ENCODE measurements at places on chromosomes 1 and 21.
A peak's percentile ranks its signal among the peaks of the same experiment; 100 is the strongest.

DNA sequence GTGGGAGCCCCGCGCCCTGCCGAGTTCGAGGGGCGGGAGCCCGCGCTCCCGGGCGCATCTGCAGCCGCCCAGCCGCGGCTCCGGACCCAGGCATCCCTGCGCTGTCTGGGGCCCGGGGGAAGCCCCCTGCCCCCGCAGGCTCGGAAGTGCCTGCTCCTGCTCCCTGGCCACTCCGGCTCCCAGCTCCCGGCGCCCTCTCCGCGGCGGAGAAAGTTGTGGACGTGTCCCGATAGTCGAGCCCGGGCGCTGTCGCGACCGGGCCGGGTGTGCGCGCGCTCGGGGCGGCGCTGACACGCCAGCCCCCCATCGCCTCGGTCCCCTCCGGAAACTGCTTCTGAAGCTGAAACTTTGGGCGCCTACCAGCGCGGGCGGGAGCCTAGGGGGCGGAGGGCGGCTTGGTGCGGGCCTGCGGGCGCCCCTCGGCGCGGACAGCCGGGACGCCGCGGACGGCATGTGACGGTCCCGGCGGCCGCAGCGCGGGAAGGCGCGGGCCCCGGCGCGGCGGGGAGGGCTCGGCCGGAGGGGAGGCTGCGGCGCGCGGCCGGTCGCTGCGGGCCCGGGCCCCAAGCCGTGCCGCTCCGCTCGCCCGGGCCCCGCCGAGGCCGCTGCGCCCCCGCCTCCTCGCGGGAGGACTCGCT lies 515 bp downstream of the MAN1C1 start:
- DNase-seq: peak; percentile 42

GRCh38 chr1:204084247-204084772 lies 11.4 kb downstream of the SOX13 start:
- no peak for DNase-seq

GRCh38 chr1:174407665-174408064 lies 40.1 kb upstream of the GPR52 start:
- DNase-seq: no peak

- DNase-seq: no peak
These were observed 55.2 kb downstream of the ATP1B1 start for GRCh38 chr1:169161496-169162194.

GRCh38 chr1:208177656-208178055 lies 66.5 kb downstream of the PLXNA2 start:
- no peak for DNase-seq

DNA sequence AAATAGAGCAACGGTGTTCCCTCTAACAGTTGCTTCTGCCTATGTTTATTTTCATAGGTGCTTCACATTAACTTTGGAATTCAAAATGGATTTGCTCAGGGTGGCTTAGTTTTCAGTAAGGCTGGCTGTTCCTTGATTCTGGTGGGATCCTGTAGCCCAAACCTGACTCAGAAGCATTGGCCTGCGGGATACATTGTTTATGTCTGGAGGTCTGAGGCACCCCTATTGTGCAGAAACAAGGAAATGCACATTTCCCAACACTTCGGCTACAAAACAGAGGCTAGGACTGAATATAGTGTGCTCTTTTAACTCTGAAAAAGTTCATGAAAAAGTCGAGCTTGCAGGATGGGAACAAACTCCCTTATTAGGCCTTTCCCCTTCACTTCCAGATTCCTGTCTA lies 133.8 kb upstream of the F3 start:
- no peak for DNase-seq

DNA sequence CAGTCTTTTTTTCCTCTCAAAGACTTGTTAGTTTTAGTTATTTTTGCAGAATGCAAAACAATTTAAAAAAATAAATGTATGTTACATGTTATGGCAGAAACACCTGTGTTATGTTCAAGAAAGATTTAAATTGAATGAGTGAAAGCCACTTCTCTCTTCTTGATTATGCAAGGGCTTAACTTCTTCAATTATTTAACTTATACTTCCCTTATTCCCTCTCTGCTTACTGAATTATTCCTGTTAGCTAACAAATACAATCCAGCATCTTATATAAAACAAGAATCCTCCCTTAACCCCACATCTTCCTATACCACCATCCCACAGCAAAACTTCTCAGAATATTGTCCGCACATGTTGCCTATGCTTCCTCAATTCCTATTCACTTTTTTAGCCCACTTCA lies 10.7 kb upstream of the FCER1A start:
- no peak for DNase-seq

GRCh38 chr1:8416881-8417280 lies 99.0 kb downstream of the SLC45A1 start:
- no peak for DNase-seq

- DNase-seq: no peak
These were observed 54.0 kb downstream of the ZNF281 start for GRCh38 chr1:200355801-200356200.

- DNase-seq: no peak
These were observed 6.6 kb downstream of the EPHB2 start for GRCh38 chr1:22717037-22717760.

DNA sequence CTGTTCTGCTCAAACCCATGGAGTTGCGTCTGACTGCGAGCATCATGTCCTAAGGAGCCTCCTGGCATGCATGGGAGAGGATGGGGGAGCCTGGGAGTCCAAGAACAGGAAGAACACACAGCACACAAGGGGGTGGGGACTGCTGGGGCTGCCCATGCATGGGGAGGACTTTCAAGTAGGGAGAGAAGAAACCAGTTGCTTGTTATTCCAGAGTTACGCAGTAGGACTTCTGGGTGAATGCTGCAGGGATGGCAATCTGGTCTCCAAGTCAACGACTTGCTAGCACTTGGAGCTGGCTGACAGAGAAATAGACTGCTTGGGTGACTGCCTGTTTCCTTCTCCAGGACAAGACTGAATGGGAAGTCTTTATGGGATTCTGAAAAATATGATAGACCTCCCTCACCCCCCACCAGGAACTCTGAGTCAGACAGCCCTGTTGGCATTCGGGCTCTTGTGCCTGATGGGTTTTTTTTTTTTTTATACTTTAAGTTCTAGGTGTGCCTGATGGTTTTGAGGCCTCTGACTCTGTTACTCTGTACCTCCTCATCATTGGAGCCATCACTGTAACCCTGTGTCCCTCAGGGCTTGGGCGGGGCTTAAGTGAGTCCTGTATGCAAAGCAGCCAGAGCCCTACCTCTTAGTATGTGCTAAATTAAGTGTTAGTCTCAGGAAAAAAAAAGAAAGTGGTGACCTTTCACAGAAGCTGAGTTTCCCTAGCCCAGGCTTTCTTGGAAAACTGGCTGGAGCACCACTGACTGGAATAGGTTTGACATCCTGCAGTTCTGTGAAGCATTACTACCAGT lies 30.3 kb downstream of the MAP3K21 start:
- DNase-seq: no peak

DNA sequence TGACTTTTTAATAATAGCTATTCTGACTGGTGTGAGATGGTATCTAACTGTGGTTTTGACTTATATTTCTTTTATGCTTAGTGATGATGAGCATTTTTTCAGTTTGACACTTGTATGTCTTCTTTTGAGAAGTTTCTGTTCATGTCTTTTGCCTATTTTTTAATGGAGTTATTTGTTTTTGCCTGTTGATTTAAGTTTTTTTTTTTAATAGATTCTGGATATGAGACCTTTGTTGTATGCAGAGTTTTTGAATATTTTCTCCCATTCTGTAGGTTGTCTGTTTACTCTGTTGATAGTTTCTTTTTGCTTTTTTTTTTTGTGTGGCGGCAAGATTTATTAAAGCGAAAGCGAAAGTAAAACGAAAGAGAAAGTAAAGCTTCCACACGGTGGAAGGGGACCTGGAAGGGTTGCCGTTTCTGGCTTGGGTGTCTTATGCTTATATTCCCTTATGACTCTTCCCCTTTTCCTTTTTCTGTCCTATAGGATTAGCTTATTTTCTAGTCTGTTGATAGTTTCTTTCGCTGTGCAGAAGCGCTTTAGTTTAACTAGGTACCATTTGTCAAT lies 67.6 kb downstream of the TBX19 start:
- no peak for DNase-seq

DNA sequence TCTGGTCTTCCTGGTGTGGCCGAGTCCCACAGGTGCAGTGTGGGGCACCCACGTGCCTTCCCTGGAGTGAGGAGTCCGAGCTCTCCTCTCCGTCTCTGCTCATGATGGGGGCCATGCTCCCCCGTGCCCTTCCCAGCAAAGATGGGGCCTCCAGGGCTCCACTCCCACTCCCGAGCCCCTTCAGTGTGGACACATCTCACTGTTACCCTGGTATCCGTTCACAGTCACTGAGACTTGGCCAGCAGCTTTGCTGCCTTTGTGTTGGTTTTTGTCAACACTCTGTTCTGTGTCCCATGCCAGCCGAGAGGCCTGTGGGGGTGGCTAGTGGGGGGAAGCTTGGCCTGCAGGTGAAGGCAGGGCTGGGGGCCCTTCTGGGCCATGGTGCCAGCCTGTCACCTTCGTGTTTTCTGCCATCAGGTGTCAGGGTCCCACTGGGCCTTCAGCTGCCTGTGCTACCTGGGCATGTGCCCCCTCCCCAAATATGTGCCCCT lies 46.9 kb upstream of the POFUT2 start:
- no peak for DNase-seq

DNA sequence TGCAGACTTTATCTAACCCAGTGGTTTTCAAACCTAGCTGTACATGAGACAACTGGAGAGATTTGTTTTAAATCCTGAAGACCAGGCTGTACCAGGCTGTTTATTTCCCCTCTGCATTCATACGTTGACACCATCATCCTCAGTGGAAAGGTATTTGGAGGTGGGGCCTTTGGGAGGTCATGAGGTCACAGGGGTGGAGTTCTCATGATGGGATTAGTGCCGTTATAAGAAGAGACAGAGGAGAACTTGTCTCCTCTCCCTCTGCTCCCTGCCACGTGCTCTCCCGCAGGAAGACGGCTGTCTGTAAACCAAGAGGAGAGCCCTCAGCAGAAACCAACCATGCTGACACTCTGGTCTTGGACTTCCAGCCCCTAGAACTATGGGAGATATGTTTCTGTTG lies 165.4 kb downstream of the ADSS2 start:
- no peak for DNase-seq

DNA sequence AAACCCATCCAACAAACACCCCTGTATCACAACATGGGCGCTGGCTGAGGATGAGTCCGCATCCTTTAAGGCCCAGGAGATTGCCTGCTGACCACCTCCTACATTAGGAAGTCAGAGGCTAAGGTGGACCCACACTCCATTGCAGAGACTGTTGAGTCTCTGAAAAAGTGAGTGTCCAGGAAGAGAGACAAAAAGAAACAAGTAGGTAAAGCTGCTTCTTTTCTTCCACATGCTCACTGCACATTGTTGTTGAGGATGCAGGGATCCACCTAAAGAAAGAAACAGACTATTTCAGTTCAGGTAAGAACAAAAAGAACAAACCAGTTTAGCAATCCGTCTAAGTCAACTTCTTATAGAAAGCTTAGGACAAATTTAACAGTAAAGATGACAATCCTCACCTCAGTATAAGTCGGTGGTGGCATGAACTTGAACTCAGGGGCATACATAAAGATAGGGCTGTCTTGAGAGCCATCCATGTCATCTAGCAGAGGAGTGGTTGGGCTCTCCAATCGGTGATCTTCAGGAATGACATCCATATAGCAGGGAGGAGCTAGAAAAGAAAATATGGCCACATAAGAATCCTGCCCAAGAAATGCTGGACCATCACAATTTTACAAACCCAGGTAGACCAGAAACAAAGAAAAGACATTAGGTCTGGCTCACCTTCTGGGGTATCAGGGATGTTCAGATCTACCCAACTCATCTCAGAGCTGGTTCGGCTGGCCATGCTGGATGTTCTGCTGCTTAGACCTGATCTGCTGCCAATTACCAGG lies 2.6 kb downstream of the TXNIP start:
- peak; percentile 15 for DNase-seq

- DNase-seq: no peak
These were observed 8.7 kb downstream of the DNAJC6 start for GRCh38 chr1:65317866-65318653.

GRCh38 chr1:34695580-34695979 lies 59.3 kb upstream of the GJB5 start:
- no peak for DNase-seq

DNA sequence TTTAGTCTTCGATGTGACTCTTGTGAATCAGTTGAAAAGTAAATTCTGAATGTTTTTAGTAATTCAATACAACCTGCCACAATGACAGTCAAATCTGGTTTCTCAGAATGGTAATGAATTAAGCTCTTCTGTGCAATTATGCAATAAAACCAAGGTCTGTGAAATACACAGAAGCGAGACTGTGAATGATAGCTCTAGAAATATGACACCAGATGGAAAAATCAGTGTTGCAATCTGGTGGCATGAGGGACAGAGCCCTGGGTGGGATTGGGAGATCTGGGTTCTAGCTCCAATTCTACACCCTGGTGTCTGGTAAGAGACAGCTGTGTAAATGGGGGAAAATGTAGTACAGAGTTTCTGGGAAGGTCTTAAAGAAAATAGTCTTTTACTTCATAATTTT lies 586.4 kb upstream of the ZRANB2 start:
- no peak for DNase-seq

DNA sequence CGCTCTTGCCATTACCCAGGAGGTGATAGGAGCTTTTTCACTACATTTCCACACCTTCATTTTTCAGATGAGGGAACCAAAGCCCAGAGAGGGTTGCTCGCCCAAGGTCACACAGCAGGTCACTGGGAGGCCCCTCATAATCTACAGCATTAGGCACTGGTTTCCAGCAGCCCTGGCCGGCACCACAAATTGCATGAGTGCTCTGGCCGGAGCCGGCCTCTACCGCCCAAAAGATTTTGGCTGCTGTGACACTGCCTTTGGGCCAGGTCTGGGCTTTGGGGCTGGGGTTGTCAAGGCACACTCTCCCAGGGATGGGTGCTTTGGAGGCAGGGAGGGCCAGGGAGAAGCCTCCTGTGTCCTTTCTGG lies 15.4 kb downstream of the DHRS3 start:
- no peak for DNase-seq

DNA sequence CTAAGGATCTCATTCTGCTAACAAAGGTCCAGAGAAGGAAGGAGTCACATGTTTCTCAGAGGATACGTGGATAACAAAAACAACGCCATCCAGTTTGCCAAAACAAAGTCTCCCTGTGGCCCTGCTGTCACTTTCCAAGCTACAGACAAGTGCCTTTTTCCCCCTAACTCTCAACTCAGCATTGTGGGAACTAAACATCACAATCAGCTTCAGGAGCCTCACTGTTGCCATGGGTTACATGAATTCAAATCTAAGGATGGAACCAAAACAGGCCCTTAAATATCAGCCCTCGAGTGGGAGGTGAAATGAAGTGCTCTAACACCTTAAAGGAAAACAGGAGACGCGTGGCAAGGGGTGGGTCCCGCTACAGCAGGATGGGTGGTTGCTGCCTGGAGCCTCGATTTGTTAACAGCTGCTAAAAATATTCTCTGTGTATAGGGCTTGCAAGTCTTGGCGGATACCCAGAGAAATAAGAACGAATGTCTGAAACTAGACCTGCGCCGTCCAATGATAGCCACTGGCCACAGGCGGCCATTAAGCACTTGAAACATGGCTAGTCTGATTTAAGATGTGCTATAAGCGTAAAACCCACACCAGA lies 66.4 kb upstream of the SOD1 start:
- no peak for DNase-seq

DNA sequence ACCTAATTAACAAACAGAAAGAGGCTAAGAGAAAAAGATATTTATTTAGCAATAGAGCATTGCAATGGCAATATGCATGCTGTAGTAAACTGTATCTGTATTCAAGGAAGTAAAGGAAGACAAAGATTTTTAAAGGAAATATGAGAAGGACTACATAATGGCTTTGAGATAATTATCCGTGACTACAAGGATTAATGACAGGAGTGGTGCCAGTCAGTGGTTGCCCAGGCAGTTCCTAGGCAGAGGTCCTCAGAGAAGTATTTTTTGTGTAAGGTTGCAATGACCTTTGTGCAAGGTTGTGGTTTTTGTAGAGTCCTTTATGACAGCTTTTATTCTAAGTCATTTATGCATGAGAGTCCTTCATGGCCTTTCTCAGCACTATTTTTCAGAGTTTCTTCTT lies 711.1 kb upstream of the CHRM3 start:
- DNase-seq: no peak

Data from activated T-cell treated with anti-CD3 and anti-CD28 coated beads, Interleukin-2, amount 50 U/mL, for 48 hours (primary cell).